ENCODE measurements at places on chromosomes 4 and X. TPM values are rescaled to one million over a fixed set of nuclear protein-coding genes. Genes with fewer than 3 reads are reported as not detected.

The XAGE1A gene
- 31.7 TPM for polyA plus RNA-seq

- H3K36me3 ChIP-seq, result no peaks in the 10 kb centered on the region
- DNase-seq, result no peak
- H3K27ac ChIP-seq, result no peak overlapping the region
- H3K4me3 ChIP-seq, result no peak overlapping the region
These were observed 97.2 kb upstream of the ACSL4 start for GRCh38 chrX:109830157-109830703.

DNA sequence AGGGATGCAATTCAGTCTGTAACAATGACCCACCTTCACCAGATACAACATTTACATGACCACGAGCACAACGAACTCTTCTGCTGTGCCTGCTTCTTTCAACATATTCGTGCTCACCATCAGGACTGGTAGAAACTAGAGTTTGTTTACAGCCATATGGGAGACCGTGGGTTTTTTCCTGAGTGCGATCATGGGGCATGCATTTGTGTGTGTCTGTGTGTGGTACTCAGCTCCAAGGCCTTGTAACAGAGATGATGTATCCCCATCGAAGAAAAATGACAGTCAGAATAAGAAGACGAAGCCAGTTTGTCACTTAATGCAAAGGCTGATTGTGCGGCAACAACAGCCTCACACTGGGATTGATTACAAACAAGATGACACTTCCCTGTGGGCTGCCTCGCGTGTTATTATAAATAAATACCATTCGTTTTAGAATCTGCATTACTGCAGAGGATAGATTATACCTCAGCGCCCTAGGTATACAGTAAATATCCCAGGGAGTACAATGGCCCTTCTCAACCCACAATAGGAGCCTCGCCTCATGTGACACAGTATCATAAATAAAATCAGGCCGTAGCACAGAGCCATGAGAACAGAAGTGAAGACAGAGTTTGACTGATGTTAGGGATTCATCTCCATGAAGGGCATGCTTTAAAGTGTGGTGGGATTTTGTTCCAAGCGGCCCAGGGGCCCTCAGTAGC is 97.3 kb upstream of the NOCT start:
- H3K4me3 ChIP-seq, result no peak overlapping the region
- no peak overlapping the region for H3K27ac ChIP-seq
- no peaks in the 10 kb centered on the region for H3K4me1 ChIP-seq
- H3K36me3 ChIP-seq, result no peaks in the 10 kb centered on the region

The OPN1MW3 gene
- polyA plus RNA-seq, result not detected

DNA sequence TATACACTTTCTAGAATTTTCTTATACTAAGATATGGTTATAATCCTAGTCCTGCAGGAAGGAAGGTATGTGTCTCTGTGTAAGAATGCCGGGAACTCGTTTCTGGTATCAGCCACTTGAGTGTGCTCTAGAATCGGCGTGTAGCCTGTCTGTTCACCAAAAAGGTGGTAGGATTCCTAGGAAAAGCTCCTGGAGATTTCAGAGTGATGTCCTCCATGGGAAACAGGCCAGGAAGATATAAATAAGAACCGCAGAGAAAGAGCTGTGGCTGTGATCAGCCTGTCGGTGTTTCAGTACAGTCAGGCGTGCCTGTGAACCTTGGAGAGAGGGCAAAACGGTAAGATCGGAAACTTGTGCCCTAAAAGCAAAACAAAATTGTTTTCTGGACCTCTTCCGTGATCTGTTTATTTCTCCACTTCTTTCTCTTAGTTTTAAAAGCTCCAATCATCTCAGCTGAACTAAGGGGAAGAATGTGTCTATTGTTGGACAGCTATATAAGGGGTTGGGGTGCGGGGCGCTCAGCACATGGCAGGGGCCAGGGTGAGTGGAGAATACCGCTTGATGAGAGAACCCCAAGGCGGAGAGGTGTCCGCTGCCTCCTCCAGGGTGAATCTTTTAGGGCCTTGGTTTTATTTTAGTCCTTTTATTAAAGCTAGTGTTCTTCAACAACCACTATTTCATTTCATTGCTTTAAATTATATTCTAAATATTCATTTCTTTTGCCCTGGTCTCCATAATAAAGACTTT is 303.8 kb upstream of the TENM3 start:
- DNase-seq, result no peak
- no peaks in the 10 kb centered on the region for H3K36me3 ChIP-seq
- H3K27me3 ChIP-seq, result no peaks in the 10 kb centered on the region
- no peak overlapping the region for H3K4me3 ChIP-seq
- H3K4me1 ChIP-seq, result no peaks in the 10 kb centered on the region
- no peak overlapping the region for H3K27ac ChIP-seq

Measured in testis (tissue), 5 donors.